Stimulated activated CD8-positive, alpha-beta memory T cell treated with anti-CD3 and anti-CD28 coated beads, Interleukin-15, amount 100 ng/mL, for 4 hours (primary cell): ENCODE measurements at places on chromosomes 3 and 15.

- DNase-seq, result no peak
Observed at GRCh38 chr3:171132873-171133272, 106.4 kb upstream of the SLC2A2 start.

DNA sequence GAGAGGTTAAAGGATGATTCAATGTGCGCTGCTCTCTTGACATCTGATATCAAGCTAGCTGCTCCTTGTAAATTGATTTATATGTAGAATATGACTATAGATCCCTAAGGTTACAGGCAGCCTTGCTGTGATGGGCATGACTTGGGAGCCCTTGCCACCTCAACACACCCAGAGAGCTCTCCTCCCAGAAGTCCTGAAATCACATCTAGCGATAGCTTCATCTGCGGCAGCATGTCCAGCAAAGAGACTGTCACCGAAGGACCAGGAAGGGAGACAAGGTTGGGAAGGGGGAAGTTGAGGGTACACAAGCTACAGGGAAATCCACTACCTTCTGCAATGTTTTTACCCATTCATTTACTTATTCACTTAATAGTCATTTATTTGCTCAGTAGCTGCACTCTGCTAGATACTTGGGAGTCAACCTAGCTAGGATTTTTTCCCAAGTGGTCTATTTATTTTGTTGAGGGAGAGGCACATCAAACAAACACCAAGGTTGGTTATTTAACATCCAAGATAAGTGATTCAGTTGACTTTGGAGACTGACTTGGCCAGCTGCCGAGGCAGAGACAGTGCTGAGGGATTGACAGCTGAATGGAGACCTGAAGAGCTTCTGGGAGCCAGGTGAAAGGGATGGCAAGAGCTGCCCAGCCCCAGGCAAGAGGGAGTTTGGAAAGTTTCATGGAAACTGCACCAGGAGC lies 205.8 kb upstream of the IL12A start:
- no peak for DNase-seq

DNA sequence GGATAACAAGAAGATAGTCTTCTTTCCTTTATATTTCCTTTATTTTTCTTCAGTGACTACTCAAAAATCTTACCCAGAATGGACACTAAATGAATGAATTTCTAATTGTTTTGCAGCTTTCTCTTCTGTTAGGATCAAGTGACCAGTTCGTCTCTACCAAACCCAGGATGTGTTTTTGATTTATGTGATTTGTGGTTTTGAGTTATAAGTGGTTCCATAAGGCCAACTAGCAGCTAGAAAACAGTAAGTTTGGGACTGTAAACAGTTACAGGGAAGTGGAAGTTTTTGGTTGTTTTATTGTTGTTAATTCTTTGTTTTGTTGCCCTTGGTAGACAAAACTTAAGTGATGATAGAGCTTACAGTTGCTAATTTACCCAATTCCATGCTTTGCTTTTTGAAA lies 456.5 kb downstream of the IL5RA start:
- no peak for DNase-seq

DNA sequence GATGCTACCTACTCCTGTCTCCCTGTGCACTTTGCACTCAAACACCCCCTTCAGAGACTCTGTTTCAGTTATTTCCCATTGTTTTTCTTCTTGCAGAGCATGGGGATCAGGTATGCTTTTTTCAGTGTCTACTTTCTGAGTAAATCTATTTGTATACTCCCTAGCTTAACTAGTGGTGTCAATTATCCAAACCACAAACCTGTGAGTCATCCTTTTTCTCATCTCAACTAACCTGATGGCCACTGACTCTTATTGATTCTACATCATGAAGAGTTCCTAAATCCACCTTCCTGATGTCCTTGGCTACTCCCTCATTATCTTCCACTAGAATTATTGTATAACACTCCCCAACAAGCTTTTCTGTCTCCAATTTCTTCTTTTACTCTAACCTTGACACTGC lies 68.0 kb downstream of the DIPK2A start:
- no peak for DNase-seq

- no peak for DNase-seq
Observed at GRCh38 chr3:28042707-28043106, 198.7 kb upstream of the CMC1 start.

DNA sequence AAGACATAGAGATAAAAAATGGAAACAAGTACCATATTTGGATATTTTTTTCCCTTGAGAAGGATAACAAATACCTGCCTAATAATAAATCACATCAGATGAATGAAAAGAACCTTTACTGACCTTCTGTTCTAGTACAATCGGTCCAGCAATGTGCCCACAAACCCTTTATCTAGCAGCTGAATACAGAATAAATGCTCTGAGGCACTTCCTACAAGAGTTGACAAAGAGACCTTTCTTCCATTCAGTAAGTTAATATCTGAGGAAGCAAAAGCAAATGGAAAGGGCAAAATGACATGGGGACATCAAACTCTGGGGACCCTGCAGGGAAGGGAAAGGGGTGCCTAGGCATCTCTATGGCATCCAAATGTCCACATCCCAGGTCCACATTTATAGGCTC lies 115.8 kb downstream of the NEK10 start:
- DNase-seq, result no peak

- DNase-seq, result no peak
Observed at GRCh38 chr3:113663324-113663750, 33.1 kb downstream of the USF3 start.

- DNase-seq, result no peak
Observed at GRCh38 chr15:22978691-22979237, 1.4 kb downstream of the CYFIP1 start.

- no peak for DNase-seq
Observed at GRCh38 chr15:96296264-96296663, 34.2 kb upstream of the NR2F2 start.

GRCh38 chr15:45377609-45378148 lies 665 bp downstream of the GATM start:
- DNase-seq, result no peak

DNA sequence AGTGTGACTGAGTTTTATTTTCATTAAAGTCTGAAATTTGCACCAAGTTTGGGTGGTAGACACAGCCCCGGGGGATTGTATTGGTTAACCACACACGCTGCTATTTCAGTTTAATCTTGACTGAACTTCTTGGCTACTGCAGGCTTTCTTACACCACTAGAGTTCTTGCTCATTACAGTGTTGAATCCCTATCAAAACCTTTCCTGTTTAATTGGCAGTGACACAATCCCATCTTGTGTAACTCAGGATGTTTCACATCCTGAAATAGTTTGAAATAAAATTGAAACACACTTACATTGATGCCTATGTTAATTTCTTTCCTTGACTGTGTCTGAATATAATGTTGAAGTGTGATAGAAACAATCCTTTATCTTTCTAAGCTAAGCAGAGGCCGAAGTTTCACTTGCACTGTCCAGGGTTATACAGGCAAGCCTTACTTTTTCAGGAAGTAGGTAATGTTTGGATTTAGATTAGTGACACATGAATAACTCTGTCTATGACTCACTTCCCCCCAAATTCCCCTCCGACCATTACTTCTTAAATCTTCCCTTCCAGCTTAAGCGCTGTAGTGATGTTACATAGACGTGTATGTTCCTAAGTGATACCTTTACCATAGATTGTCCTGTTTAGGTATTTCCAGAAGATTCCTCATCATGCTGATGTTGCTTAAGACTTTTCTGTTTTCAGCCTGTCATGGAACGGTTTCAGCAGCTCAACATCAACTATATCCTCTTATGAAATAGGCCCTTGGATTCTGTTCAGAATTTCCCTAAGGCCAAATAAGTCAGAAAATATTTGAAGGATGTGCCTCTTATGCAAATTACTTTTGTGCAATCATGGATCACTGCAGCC lies 16.8 kb downstream of the ATG7 start:
- DNase-seq, result no peak

DNA sequence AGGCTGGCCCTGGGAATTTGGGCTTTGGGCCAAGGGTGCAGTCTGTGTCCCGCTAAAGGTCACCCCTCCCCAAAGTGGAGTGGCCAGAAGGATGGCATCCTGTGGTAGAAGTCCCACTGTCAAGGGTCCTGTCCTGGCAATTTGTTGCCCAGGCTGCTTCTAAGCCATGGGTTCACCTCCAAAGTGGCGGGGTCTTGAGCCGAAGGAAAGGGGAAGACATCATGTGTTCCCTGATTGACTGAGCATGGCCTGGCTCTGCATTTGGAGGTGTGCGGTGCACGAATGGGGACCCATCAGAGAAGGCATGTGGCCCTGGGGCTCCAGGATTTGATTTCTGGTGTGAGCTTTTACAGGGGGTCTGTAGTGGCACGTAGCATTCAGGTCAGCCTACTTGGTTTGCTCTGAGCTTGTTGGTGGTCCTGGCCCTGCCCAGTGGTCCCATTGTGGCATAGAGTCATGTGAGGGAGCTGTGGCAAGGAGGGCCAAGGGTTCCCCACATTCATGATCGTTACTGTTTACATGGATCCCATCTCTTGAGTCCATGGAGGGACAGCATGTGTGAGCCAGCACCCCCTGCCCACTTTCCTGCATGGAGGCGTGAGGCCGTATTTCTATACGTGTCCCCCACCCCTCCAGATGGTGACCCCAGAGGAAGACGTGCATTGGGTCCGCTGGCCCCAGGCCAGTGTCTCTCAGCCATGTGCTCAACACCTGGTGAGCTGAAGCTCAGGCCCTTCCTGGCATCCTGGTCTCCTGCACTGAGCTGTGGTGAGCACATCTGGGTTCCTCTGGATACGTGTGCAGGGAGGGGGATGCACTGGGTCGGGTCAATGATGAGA lies 225.1 kb downstream of the SNRPN start:
- DNase-seq, result no peak
